ENCODE measurements at places on chromosomes 5 and 9.

DNA sequence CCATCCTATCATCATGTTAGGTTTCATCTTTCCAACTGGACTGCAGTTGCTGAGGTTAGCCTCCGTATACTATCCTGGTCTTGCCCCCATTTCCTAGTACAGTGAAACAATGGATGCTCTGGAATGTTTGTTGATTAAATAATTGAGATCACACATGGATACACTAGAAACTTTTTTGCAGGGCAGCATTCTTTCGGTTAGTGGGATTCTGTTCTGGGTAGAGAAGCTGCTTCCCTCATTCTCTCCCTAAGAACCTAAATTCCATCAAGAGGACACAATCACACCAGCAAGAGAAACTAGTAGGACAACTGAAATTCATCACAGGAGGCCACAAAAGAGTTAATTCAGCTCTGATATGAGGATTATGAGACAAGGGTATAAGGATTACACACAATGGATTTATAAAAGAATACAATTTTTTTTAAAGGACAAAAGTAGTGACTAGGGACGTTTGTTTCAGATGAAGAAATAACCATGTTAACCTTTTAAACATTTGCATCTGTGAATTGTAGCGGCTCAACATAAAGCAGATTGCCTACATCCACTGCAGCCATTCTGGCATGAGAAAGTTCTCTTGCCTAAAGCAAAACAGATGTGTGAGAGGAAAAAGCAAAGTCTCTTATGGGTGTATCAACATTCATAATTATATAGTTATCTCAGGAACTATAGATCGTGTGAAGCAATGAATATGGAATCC is 162.7 kb upstream of the LHFPL2 start:
- no peak for DNase-seq

- DNase-seq, result no peak
Measured at GRCh38 chr5:127923804-127924570, 159.6 kb upstream of the SLC12A2 start.

GRCh38 chr5:116084287-116084691 is 536 bp upstream of the COMMD10 start:
- DNase-seq, result peak; percentile 18

- DNase-seq, result no peak
Measured at GRCh38 chr5:158951436-158952247, 148.1 kb downstream of the EBF1 start.

- DNase-seq, result no peak
Measured at GRCh38 chr5:104789366-104789765, 1226.8 kb upstream of the NUDT12 start.

DNA sequence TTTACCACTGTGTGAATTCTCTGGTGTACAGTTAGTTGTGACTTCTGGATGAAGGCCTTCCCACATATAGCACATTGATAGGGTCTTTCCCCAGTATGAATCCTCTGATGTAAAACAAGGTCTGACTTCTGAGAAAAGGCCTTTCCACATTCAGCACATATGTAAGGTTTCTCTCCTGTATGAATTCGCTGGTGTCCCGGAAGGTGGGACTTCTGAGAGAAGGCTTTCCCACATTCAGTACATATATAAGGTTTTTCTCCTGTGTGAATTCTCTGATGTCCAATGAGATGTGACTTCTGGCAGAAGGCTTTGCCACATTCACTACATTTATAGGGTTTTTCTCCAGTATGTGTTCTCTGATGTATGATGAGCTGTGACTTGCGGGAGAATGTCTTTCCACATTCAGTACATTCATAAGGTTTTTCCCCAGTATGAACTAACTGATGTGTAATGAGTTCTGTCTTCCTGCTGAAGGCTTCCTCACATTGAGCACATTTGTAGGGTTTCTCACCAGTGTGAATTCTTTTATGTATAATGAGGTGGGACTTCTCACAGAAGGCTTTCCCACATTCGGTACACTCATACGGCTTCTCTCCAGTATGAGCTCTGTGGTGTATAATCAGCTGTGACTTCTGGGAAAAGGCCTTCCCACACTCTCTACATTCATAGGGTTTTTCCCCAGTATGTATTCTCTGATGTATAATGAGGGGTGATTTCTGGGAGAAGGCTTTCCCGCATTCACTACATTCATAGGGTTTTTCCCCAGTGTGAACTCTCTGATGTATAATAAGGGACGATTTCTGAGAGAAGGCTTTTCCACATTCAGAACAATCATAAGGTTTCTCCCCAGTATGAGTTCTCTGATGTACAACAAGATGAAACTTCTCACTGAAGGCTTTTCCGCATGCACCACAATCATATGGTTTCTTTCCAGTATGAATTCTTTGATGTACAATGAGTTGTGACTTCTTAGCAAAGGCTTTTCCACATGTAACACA is 9.1 kb downstream of the ZNF300 start:
- DNase-seq, result no peak

DNA sequence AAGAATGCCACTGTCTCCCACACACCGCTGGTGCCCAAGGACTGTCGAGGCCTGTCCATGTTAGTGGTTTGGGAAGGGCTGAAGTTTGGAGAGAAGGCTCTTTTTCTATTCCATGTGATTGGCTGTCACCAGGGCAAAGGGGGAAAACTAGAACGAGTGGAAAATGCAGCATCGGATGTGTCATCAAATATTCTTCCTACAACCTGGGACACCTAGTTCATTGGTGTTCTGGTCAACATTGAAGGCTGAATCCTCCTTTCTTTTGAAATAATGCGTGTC is 53.2 kb downstream of the PIK3R1 start:
- DNase-seq, result no peak

GRCh38 chr5:114018186-114018585 is 343.7 kb upstream of the KCNN2 start:
- peak; percentile 14 for DNase-seq

DNA sequence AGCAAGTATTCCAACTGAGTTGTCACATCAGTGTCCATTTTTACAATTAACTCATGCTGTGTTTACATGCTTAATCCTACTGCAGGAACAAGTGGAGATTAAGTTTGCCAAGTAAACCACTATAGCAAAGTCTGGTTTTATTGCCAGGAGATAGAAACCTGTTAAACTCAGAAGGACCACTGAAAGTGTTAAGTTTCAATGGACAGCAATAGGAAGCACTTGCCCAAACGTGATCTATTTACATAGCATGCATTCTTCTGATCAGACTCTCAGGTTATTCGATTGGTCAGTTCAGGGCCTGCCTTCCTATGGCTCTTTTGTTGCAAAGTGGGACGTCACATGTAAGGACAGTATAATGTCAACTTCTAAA is 28.0 kb upstream of the IFNK start:
- DNase-seq, result peak; percentile 10

GRCh38 chr5:135211083-135211790 is 177.2 kb upstream of the PITX1 start:
- DNase-seq, result no peak

GRCh38 chr9:134329576-134329855 is 3.3 kb downstream of the RXRA start:
- DNase-seq, result no peak

GRCh38 chr9:81850724-81851123 is 77.5 kb upstream of the SPATA31D4 start:
- DNase-seq, result no peak

DNA sequence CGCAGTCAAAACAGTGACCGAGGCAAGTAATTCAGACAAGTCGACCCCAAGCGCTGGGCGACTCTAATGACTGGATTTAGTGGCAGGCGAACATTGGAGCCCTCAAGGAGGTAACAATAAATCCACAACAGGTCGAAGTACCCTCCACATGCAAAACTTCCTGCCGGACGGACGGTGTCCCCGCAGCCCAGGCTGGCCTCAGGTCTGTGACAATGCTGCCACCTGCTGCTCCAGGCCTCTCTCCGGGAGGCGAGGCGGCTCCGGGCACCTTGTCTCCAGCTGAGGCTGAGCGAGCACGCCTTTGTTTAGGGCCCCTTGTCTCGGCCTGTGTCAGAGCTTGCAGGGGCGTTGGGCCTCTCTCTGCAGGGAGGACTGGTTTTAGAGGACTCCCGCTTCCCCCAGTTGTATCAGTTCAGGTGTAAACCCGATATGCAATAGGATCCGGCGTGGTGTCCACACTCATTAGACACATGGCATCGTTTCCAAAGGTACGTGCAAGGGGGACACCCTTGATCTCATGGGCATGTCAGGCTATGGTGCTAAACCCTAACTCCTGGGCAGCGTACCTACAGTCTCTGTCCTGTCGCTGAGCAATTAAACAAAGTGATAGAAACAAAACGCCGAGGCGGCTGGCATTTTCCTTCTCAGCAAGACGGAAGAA is 628.0 kb upstream of the ADAMTS16 start:
- DNase-seq, result peak; percentile 15

- no peak for DNase-seq
Measured at GRCh38 chr9:92654481-92655301, 15.2 kb downstream of the IPPK start.

GRCh38 chr9:131426545-131426944 is 32.7 kb downstream of the PRRC2B start:
- DNase-seq, result no peak

DNA sequence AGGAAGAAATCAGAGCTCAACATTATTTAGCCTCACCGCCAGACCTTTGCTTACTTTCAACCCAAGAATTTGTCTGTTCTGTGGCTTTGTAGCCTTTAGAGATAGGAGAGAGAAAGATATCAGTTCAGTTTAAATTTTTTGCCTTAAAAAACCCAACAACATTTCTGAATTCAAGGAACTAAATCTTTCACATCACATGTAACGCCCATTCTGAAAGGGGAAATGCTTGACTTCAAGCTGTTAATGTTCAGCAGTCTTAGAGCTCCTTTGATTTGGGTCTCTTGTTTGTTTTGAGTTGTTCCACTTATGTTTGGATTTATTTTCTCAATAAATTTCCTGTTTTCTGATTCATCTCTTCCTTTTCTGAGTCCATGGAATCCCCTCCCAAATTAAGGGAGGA is 294.5 kb downstream of the ARHGAP26 start:
- no peak for DNase-seq

DNA sequence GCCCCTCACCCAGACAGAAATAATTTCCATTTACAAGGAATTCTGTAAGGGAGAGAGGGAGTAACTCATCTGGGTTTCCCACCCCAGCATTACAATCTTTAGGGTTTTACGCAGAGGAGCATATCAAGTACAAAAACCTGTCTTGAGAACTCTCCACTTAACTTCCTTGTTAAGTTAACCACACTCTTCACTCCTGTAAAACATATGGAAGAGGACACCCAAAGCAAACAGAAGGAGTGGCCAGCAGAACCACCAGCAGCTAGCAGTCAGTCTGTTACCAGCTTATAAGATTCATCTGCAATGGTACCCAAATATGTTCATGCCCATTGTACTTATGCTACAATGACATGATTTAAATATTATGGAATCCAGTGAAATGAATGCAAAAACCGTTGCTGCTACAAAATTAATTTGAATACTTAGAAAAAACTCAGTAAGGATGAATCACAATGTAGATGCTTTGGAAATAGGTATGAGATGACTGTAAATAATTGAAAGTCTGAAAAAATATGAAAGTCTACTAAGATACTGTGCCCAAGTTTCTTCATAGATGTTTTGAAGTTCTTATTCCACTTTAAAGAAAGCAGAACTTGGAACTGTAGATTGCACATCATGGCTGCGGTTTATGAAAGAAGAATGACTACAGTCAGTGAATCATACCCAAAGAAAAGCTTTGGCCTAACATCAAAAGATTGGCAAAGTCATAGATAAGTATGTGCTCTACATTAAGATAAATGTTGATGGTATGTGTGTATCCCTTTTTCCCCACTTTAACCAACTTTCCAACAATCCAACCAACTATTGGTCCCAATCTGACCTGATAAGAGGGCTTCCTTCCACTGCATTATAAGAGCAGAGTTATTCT is 233.6 kb downstream of the ACTL7B start:
- DNase-seq, result no peak

- DNase-seq, result no peak
Measured at GRCh38 chr5:353612-354580, 32.4 kb downstream of the AHRR start.

- DNase-seq, result no peak
Measured at GRCh38 chr5:59873113-59873512, 20.4 kb downstream of the PDE4D start.

GRCh38 chr9:130997925-130998596 is 10.9 kb upstream of the LAMC3 start:
- DNase-seq, result peak; percentile 91

- no peak for DNase-seq
Measured at GRCh38 chr5:138686668-138687067, 66.6 kb upstream of the CTNNA1 start.

- DNase-seq, result no peak
Measured at GRCh38 chr5:158456756-158457155, 597.8 kb upstream of the CLINT1 start.

DNA sequence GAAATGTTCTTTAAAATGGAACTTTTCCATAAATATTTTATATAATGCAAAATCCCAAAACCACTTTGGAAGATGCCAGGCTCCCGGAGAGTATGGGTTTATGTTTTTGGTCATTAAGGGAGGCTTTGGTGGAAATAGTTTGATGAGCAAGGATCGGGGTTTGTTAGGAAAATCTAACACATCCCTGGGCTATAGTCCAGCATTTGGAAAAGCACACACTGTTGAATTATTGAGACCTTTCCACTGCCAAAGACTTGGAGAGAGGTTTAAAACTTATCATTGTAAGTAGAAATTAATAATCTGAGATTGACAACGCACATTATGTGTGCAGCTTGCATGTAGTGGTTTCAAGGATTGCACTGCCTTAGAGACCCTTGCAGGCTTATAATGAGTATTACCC is 156.3 kb downstream of the PARP8 start:
- DNase-seq, result no peak

- no peak for DNase-seq
Measured at GRCh38 chr5:78497573-78498533, 137.4 kb downstream of the SCAMP1 start.

GRCh38 chr9:8156346-8156745 is 356.8 kb upstream of the DMAC1 start:
- no peak for DNase-seq

- DNase-seq, result no peak
Measured at GRCh38 chr5:166346726-166347374, 1944.6 kb upstream of the WWC1 start.

- no peak for DNase-seq
Measured at GRCh38 chr9:71094708-71095251, 26.6 kb downstream of the TRPM3 start.

DNA sequence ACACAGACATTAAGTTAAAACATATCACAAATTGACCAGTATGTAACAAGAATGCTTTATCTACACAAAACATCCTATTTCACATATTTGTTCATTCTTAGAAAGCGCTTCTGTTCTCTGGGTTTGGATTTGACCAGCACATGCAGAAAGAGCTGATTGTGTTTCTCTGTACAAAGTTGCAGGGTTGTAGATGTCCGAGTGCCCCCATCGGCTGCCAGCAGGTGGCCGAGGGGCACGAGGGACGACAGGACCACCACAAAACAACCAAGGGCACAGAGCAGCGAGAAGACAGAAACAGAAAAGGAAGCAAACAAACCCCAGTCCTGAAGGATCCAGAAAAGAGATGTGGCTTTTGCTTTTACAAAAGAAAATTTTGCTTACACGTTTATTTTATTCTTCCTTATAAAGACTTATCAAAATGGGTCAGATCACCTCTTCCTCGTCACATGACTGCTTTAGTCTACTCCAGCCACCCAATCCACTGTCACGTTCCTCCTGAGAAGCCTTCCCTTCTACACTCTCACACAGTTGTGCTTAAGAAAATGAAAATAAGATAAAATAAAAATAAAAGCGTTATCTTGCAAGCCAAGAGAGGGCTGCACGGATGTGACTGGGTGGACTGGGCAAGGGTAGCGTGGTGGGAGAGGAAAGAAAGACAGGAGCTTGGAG is 9.5 kb downstream of the OTP start:
- DNase-seq, result no peak

Measured in HEK293T (cell line).